ENCODE measurements at places on chromosomes 1 and 21.
A peak's percentile ranks its signal among the peaks of the same experiment; 100 is the strongest.

DNA sequence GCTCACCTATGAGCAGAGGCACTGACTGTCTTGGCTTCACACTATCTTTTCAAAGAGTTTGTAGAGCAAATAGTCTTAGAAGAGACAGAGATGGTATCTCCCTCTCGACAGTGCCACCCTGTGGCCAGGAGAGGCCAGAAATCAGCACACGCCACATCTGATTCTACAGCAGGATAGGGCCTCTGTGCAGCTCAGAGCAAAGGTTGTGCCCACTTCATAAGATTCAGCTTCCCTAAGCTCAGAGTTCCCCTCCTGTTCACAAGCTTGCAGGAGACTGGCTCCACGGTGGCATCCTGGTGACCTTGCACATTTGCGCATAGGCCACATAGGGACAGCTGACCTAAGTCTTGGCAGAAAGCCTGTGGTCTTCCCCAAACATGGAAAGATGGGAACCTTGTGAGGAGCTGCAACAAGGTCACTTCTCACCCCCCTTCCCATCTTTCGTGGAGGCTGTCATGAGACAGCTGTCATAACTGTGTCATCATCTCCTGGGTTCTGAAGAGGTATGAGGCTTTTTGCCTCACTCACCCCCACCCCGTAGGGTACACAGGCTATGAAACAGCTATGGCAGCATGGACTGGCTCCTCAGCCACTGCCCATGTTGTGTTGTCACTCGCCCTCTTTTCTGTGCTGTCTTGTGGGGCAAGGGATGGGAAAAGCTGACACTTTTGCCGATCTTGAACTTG lies 3.0 kb downstream of the ITLN2 start:
- DNase-seq: peak; percentile 2

DNA sequence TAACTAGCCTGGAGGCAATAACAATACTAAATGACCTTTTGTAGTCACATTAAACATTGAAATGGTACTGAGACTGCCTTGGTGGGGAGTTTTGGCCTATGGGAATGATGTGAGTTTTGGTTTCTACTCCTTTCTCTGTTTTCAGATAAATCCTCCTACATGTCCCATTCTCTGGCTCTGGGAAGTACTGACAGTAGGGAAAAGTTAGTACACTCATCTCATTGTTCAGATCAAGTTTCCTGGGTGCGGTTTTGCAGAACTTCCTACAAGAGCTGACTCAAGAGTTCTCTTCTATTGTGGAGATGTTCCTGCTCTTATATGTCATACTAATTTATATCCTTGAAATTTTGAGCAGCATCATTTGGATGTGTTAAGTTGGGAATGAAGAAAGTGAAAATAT lies 74.2 kb upstream of the MACF1 start:
- peak; percentile 62 for DNase-seq

DNA sequence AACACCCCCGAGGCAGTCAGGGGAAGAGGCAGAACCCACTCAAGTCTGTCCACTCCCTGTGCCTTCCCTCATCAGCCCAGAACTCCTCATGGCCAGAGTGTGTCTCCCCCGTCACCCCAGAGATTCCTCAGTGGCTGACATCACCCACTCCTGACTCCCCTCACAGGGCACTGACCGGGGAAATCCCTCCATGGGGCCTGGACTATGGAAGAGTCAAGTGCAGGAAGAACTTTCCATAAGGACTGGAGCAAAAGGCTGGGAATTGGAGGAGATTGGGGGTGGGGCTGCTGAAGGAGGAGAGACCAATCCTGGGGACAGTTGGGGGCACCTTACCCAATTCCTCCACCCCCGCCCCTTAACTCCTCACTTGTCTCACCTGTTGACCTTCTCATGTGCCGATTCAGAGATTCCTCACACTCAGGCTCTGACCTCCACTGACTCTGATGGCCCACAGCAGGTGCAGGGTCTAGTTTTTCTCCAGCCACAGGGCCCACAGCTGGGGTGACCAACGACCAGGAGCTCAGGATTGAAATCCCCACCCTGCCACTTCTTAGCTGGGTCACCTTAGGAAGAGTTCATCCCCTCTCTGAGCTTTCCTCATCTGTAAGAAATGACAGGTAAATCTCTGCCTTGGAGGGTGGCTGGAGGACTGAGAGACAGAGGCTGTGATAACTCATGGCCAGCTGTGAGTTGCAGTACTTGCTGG lies 481 bp upstream of the EXTL1 start:
- DNase-seq: no peak

- DNase-seq: no peak
These were observed 18.6 kb downstream of the PIK3CD start for GRCh38 chr1:9670085-9670484.

- no peak for DNase-seq
These were observed 171.5 kb downstream of the RUNX1 start for GRCh38 chr21:34877485-34878128.

DNA sequence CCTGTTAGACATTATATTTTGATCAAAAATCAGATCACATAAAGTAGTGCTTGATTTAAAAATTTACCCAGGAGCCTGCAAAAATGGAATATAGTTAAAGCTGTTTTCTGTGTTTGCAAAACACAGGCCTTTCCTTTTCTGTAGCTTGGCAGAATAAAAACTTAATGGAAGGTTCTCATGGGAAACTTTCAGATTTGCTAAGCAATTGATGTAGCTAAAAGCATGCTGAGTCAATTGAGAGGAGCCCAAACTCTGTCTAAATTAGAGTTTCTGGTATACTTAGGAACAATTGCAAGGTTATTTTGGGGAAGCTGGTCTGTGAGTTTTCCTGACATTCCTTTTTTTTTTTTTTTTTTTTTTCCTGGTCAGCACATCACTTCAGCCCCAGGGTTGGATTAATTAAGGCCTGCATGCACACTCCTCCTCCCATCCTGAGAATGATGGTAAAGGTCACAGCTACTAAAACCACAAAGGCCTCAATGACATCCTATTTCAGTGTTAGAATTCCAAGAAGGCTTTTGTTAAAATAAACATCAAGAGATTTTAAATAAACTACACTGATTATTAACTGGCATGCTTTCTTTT lies 608.7 kb downstream of the PLPP3 start:
- no peak for DNase-seq

DNA sequence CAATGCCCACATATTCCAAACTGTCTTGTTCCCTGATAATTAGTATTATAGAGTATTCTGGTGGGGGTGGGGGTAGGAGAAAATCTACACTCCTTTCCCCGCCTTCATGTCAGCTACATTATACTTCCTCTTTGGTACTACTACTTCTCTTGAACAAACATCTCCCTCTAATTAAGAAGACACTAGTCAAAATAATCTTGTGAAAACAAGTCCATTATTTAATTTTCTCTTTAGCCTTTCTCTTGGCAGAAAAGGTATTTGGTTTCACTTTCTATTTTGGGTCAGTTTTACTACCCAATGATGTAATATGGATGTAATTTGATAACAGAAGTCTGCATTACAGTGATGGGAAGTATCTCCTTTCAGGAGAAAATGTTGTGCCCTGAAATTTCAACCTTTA lies 22.5 kb downstream of the NTMT2 start:
- DNase-seq: no peak

GRCh38 chr1:161382214-161383019 lies 14.7 kb upstream of the CFAP126 start:
- peak; percentile 51 for DNase-seq

- no peak for DNase-seq
These were observed 113.7 kb upstream of the PLXNA2 start for GRCh38 chr1:208357644-208358507.

GRCh38 chr1:234729561-234730474 lies 119.8 kb upstream of the IRF2BP2 start:
- DNase-seq: peak; percentile 45

- no peak for DNase-seq
These were observed 85.6 kb downstream of the GDAP2 start for GRCh38 chr1:117843791-117844190.

GRCh38 chr1:176847052-176847451 lies 317.5 kb downstream of the ASTN1 start:
- DNase-seq: no peak

DNA sequence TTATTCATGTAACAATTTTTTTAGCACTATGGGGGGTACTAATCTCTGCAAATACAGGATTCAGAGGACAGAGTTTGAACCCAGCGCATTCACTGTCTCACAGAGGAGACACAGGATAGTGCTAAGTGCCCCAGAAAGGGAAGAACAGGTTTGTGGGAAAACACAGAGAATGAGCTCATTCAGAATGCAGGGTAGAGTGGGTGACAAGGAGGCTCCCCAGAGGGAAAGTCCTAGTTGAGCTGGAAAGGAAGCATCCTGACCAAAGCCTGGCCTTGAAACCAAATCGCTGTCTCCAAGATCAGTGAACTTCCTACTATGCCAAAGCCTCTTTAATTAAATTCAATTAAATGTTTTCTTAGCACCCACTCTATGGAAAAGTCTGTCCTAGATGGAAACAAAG lies 19.0 kb upstream of the RGS2 start:
- DNase-seq: no peak

GRCh38 chr1:109963864-109964263 lies 20.7 kb upstream of the AHCYL1 start:
- no peak for DNase-seq

GRCh38 chr1:107357376-107357775 lies 216.5 kb downstream of the NTNG1 start:
- DNase-seq: no peak

- DNase-seq: no peak
These were observed 155.9 kb downstream of the FOXD2 start for GRCh38 chr1:47593598-47594285.

DNA sequence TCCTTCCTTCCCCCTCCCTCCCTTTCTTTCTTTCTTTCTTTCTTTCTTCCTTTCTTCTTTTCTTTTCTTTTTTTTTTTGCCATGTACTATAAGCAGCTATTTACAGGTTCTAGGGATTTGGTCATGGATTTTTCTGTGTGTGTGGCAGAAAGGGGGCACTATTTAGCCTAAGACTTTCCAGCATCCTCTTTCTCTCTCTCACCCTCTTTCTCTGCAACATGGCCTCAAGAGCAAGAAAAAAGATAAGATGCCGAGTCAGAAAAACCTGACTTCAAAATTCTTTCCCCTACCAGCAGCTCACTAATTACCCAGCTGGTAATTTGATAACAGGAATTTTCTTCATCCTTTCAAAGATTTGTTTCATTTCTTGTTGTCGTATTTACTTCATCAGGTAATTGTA lies 458.3 kb upstream of the ADAMTS5 start:
- no peak for DNase-seq

- DNase-seq: no peak
These were observed 6.9 kb upstream of the ZMYM4 start for GRCh38 chr1:35261412-35262120.

GRCh38 chr21:43890042-43890441 lies 25.0 kb downstream of the AGPAT3 start:
- no peak for DNase-seq

- DNase-seq: no peak
These were observed 193.2 kb downstream of the C1orf94 start for GRCh38 chr1:34369701-34370455.

GRCh38 chr1:116218922-116219321 lies 107.7 kb downstream of the MAB21L3 start:
- no peak for DNase-seq

DNA sequence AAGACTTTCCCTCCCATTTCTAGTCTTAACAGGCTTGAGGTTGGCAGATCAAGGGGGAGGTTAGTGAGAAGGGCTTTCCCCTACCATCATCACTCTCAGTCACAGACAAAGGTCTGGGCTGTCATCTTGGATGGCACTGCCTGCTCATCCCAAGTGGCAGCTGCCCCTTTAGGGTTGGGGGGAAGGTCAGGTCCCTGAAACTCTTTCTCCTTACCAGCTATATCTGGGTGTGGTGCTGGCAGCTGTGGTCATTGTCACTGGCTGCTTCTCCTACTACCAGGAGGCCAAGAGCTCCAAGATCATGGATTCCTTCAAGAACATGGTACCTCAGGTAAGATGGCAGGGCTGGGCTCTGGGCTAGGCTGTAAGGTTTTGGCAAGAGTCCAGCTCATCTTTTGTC lies 8.2 kb downstream of the ATP1A2 start:
- no peak for DNase-seq

- DNase-seq: no peak
These were observed 31.9 kb downstream of the CYP4B1 start for GRCh38 chr1:46830665-46831322.

- no peak for DNase-seq
These were observed 390.1 kb upstream of the ST6GALNAC5 start for GRCh38 chr1:76477156-76477555.

DNA sequence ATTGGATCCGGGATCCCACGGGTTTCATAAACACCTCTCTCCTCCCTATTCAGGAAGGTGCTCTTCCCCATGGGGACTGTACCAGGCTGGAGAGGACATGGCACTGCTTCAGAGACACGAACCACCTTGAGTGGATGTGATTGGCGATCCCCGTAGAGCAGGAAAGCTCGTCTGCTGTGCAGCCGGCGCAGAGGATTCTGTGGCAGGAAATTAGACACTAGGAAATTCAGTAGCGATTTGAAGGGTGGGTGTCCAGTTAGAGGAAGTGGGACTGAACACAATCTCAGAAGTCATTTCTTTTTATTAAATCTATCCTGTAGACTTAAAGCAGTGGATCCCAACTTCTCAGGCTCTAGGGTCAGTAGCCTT lies 767 bp downstream of the PDIK1L start:
- no peak for DNase-seq

- DNase-seq: no peak
These were observed 19.6 kb upstream of the DUSP10 start for GRCh38 chr1:221761354-221762002.

DNA sequence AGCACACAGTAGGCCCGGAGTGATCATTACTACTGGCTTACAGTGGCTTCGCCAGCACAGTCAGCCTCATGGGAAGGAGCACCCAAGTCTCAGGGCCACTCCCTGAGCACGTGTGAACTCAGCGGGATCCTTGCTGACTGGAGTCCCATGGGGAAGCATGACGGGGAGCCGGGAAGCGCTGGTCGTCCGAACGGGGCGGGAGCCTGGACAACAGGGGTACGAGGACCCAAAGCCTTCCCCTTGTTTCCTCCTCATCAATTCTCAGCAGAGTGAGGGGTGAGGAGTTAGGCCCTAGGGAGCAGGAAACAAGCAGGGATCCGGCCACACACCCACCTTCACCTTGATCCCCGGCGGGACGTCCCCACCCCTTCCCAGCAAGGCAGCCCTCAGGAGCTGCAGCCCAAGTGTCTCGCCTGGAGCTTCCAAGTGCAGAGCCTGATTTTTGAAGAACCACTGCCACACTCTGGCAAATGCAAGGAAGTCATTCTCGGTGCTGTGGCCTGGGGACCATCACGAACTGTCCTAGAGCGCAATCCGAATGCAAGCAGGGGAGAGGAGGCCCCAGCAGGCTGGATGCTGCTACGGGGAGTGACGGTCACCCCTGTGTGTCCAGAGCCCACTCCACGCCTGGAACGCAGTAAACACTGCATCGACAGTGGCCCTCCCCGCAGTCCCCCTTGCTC lies 35.5 kb downstream of the TOMM20 start:
- no peak for DNase-seq

GRCh38 chr21:34905218-34905537 lies 143.9 kb downstream of the RUNX1 start:
- DNase-seq: no peak

- no peak for DNase-seq
These were observed 79.7 kb upstream of the BCL10 start for GRCh38 chr1:85356130-85356529.
